ENCODE measurements at places on chromosomes 6 and 20. TPM values are rescaled to one million over a fixed set of nuclear protein-coding genes. Genes with fewer than 3 reads are reported as not detected.

The UBE2C gene
- total RNA-seq = not detected

The TMEM170B gene
- 9.2 TPM for total RNA-seq

The BPIFA1 gene
- not detected for total RNA-seq

The GNRH2 gene
- total RNA-seq = not detected

The PNPLA1 gene
- not detected for total RNA-seq

The TMEM14A gene
- total RNA-seq = 22.3 TPM

The SLC22A7 gene
- not detected for total RNA-seq

The DYNLT2 gene
- 2.2 TPM for total RNA-seq

The DUSP15 gene
- total RNA-seq = 3.7 TPM

The CAPN11 gene
- 8.4 TPM for total RNA-seq

The MPC1 gene
- 54.2 TPM for total RNA-seq

The ERVFRD-1 gene
- not detected for total RNA-seq

The SIRPD gene
- 0.96 TPM for total RNA-seq

The TP53TG5 gene
- not detected for total RNA-seq

The PRICKLE4 gene
- total RNA-seq = 8.2 TPM

The RGL2 gene
- total RNA-seq = 28.7 TPM

The LY6G6C gene
- not detected for total RNA-seq

The TREML2 gene
- total RNA-seq = 0.19 TPM

The MUC21 gene
- not detected for total RNA-seq

The SMOC2 gene
- total RNA-seq = 53.1 TPM

The PTCRA gene
- not detected for total RNA-seq

The BCAS1 gene
- 0.56 TPM for total RNA-seq

The SCUBE3 gene
- 0.12 TPM for total RNA-seq

The IL20RA gene
- 1.2 TPM for total RNA-seq

The GSTA2 gene
- total RNA-seq = not detected

The MLN gene
- not detected for total RNA-seq

The MRPL14 gene
- total RNA-seq = 35.2 TPM

The PRRT1 gene
- 1.0 TPM for total RNA-seq

Data from omental fat pad (tissue), 4 donors.